ENCODE measurements at places on chromosomes 1 and 21.

DNA sequence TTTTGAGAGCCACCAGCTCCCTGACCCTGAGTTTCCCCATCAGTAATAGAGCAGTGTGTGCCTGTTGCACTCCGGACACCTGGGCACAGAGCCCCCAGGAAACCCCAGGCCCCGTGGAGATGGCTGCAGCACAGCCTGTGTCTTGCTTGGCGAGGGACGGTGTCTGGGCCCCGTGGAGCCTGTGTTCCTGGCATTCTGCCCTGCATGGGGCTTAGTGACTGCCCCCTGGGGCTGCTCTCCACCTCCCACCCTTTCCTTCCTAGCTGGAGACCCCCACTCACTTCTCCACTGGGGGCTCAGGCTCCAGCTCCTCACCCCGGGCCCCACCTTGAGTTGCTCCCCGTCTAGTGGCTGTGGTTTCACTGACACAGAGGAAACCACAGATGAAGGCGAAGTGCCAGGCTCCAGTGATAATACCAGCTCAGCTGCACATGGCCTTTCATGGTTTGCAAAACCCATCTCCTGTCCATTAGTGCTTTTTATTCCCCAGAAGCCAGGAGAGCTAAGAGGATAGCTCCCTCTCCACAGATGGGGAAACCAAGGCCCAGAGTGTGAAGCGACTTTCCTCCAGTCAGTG lies 39.4 kb downstream of the DMRTB1 start:
- DNase-seq, result no peak

DNA sequence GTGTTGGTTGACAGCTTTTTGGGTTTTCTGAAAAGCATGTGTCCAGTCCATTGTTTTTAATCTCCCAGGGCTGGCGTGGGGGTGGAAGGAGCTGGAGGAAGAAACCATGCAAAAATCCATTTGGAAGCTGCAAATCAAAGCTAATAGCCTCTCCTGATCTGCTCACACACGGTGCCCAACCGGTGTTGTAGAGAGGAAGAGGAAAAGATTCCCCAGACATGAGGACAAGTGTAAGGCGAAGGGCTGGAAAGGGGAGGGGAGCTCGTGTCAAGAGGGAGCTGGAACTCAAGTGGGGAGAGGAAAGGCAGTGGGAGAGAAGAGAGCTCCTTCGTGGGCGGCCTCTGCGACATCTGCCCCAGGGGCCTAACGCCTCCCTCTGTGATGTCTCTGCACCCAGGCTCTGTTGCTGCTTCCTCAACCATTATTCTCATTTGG lies 112.3 kb upstream of the IRF2BP2 start:
- DNase-seq, result no peak

DNA sequence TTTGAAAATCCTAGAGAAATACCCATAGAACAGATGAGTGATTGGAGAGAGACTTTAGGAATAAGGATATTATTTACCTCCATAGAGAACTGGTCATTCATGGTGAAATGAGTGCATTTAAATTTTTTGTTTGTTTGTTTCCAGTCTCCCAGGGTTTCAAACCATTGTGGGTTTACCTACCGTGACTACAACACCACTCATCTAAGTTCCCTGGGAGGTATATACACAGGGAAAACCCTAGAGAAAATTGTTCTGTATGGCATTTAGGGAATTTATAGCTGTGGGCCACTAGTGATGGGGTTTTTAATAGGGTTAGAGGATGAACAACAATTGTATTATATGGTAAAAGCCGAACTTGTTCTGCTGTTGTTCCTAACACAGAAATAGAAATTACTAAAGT lies 109.2 kb downstream of the USP25 start:
- DNase-seq, result no peak

GRCh38 chr1:201916649-201917249 lies 28.1 kb downstream of the SHISA4 start:
- no peak for DNase-seq

DNA sequence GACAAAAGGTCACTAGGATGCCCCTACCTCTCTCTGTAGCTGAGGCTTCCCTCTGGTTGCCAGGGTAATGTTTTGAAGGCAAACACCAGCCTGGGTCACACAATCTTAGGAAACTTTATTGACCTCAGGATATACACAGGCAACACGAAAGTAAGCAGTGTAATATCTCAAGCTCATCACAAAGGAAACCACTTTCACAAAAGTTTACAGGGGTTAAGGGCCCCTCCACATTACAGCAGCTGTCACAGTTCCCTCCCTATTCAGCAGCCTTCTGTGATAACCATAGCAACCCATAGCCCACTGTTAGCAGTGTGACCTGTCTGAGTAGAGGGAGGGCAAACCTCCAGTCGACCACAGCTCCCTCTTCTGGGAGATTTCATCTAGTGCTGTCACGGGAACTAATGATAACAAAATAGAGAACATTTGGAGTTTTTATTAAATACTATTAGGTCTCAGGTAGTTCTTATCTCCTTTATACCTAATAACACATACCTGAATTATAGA lies 149.8 kb downstream of the PTPRC start:
- DNase-seq, result no peak

GRCh38 chr1:221827307-221827642 lies 85.4 kb upstream of the DUSP10 start:
- DNase-seq, result no peak

DNA sequence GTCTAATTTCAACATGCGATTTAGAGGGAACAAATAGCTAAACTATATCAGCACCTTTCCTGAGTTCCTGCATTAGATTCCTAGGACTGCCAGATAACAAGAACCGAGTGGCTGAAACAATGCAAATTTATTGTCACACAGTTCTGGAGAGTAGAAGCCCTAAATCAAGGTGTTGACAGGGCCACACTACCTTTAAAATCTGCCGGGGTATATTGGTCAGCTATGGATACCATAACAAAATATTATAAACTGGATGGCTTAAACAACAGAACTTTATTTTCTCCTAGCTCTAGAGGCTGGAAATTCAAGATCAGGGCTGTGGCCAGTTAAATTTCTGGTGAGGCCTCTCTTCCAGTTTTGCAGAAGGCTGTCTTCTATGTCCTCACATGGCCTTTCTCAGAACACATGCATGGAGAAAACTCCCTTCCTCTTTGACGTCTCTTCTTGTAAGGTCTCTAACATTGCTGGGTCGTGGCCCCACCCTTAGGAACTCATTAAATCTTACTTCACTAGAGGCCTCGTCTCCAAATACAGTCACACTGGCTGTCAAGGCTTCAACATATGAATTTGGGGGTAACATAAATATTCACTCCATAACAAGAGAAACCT lies 144.3 kb downstream of the FCRL5 start:
- DNase-seq, result no peak

DNA sequence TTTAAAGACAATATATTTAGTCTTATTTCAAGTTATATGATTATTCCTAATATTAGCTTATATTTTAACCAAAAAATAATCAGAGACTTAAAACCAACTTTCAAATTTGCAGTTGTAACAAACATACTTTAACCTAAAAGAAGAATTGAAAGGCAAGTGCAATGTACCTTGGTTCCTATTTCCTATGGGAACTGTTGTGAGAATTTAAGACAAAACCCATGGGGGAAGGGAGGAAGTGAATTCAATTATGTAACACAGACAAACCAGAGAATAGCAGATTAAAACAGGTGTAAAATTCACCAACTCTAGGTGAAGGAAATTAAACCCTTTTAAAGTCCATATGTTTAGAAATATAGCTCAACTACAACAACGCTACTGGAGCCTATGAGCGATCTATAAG lies 22.6 kb upstream of the CR2 start:
- no peak for DNase-seq

- no peak for DNase-seq
These were observed at the start of gene CD2 for GRCh38 chr1:116754198-116754977. TSS of gene CD2 (plus strand) at chr1:116754430. CDS start at chr1:116754493, 63 bp downstream.
